A673 (cell line): ENCODE measurements at places on chromosomes 5 and 9.

DNA sequence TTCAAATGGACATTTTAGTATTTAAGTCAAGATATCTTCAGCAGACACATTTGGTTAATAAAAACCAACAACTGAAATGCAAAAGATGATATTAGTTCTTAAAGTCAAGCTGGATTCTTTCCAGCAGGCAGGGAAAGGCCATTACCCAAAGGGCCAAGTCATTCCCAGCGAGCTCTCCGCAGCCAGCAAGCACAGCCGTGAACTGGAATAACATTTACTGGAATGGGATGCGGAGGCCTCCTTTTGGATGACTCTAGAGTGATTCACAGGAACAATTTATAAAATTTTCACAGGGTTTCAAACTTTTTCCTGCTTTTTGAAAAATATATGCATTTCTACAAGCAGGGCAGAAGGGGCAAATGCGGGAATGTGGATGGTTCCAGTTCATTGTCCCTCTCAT, 76.6 kb upstream of the DAB2 start:
- no peak for DNase-seq

DNA sequence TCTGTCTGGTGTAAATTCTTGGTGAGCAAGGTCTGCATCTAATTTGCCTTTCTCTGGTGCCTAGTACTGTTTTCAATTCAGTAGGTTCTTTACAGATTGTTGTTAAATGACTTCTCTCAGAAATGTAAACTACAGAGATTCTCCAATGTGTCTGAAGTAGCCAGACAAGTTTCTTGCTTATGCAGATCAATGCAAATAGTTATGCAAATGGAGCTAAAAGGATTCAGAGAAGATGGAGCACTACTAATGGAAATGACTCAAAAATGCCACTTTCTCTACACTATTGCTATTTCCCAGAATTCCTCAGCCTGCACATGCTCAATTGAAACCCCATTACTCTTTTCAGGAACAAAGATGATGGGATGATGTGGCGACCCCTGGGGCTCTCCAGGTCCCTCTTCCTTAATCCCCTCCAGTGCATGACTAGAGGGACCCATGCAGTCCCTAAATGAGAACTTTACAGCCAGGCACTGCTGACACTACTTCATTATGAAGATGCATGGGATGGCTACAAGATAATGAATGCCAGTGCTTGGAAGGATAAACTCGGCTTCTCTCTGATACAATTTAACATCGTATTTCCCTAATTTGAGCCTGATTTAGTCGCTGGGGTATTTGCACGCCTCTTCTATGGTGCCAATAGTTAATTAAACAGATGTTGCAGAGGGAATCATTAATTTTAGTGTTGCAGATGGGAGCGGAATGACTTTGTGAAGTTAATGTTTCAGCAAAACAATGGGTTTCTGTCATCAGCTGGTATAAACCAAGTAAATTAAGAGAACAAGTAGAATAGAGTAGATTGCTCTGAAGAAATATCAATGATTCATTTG, 753.2 kb downstream of the TLR4 start:
- DNase-seq = no peak

DNA sequence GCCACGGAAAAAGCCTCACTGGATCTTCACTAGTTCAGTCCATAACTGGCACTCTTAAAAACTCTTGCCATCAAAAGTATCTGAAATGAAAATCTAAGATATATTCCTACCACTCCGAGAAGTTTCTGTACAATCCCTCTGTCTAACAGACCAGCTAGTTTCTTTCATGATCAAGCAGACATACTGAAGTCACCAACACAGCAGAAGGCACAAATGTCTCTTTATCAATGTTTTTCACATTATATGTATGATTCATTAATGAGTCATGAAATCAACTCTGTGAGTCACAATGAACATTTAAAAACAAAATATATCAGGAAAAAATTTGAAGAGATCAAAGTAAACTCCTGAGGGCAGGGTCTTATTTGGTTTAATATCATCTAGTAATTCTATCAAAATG, 50.8 kb downstream of the F2R start:
- DNase-seq = no peak

GRCh38 chr5:38135486-38136039, 122.8 kb upstream of the EGFLAM start:
- DNase-seq = no peak

DNA sequence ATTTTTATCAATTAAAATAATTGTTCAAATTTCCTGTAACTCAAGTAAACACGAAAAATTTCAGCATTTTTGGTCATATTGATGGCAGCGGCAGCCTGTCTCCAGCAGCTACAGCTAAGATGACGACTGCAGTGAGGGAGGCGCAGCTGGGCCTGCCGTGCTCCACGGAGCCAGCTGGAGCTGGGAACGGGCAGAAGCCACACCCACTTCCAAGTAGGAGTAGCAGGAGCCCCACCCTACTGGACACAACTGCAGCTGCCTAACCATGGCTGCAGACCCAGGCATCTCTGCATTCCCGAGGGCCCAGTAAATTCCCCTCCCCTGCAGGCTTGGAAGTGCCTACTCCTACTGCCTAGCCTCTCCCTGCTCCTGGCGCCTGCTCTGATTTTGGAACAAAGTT, 2031.7 kb downstream of the EFNA5 start:
- DNase-seq = no peak

GRCh38 chr5:97478483-97478882, 295.4 kb upstream of the RIOK2 start:
- no peak for DNase-seq

- no peak for DNase-seq
Observed at GRCh38 chr5:133877351-133878235, 90.8 kb downstream of the C5orf15 start.

DNA sequence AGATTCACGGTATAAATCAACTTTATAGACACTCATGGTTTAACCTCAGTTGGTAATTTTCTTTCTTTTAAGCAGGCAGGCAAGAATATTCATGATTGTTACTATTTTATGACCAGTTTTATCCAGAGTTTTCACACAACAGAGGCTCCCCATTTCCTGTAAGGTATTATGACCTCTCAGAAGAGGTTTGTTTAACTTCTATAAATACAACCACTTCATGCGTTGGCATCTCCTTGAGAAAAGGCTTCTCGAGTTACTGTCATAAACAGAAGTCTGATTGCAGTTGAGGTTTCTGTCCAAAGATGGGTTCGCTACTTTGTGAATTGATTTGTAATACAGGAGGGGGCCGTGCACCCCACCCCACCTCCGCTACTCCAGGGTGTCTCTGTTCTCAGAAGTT, 55.3 kb downstream of the ENTREP1 start:
- no peak for DNase-seq

- peak; percentile 65 for DNase-seq
Observed at GRCh38 chr9:4366591-4367330, 66.9 kb upstream of the GLIS3 start.

- DNase-seq = peak; percentile 13
Observed at GRCh38 chr9:16475257-16475656, 395.2 kb downstream of the BNC2 start.

DNA sequence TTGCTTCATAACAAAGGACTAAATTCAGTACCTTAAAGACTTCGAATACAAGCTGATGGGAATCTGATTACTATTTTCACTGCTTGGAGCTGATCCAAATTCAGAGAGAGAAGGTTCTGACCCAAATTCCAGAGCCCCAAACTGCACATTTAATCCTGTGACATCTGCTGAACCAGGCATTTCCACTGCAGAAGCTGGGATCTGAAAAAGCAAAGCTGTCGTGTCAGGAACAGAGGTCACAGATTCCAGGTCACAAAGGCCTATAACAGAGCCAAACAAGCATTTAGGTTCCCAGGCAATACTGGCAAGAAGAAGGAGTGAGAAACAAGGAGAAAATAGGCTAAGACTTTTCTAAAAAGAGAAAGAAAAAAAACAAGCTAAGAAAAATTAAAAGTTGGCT, 105.3 kb downstream of the UBAP2 start:
- DNase-seq = no peak

DNA sequence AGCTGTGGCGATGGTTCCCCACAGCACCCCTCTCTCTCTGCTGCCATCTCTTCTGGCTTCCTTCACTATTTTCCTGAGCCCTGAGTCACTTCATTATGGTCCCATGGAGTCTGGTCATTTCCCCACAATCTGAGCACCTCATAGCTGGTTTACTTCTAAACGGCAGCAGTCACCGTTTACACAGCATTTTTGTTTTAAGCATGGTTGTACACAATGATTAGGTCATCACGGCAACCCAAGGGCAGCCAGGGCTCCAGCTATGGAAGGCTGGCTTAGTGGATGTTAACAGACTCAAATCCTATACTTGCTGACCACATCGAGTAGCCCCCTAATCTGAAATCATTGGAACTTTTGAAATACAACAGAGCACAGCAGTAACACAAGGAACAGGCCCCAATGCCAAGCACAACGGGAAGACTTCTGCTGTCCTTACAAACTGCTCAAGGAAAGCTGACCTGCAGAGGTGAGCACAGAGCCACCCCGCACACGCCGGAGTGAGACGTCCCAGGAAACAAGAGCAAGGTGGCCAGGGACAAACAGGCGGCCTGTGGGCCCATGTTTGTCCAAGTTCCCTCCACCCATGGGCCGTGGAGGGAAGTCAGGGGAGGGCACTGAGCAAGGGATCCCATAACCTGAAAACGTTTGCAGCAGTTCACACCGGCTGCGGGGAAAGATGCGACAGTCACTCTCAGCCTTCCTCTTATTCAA, 22.9 kb downstream of the CAMSAP1 start:
- DNase-seq = no peak

DNA sequence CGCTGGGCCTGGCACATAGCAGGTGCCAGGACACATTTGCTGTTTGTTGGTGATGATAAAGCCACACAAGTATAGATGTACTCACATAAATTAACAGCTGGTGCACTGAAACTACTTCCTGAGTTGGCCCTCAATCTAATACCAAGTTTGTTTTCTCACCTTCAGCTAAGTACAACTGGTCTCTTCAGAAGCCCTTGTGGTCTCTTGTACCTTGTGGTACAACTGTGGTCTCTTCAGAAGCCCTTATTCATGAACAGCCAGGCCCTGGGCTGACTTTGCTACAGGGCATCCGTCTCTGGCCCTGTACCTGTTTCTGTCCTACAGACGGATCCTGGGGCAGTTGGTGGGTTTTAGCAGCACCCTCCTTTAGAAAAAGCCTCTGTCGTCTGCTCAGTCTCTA, 81.5 kb downstream of the DAB2IP start:
- DNase-seq = no peak

DNA sequence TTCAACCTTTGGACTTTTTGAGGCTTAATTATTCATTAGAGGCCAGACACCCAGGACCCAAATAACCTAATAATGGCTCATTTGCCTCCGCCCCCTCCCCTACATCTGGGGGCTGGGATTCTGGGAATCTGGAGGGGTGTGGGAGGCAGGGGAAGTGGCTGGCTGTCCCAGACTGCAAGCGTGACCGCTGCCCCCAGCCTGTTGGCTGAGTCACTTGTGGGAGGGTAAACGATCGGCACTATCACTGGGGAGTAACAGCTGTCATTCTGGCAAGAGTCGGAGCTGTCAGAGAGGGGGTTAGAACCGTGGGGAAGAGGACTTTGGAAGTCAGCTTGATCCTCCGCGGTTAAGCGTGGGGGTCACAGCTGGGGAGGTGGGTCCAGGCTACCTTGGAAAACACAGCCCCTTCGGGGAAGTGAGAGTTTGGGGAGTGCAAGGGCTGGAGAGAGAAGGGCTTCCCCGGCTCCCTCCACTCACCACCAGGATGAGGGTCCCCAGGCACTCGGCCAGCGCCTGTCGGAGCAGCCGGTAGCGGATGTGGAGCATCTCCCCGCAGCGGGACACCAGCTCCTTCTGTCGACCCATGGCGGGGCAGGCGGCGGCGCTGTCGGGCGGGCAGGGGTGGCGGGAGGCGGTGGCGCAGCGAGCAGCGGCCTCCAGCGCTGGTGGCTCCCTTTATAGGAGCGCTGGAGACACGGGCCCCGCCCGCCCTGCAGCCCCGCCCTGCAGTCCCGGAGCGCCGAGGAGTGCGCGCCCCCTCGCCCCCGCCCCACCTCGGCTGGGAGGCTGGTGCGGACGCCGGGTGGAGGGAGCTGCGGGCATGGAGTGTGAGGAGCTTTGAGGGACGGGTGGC, at the start of gene AQP3:
AQP3 (minus strand) TSS at position 648 of the 853 bp plus-strand sequence; CDS start at position 585, 63 bp downstream.
- peak; percentile 75 for DNase-seq

DNA sequence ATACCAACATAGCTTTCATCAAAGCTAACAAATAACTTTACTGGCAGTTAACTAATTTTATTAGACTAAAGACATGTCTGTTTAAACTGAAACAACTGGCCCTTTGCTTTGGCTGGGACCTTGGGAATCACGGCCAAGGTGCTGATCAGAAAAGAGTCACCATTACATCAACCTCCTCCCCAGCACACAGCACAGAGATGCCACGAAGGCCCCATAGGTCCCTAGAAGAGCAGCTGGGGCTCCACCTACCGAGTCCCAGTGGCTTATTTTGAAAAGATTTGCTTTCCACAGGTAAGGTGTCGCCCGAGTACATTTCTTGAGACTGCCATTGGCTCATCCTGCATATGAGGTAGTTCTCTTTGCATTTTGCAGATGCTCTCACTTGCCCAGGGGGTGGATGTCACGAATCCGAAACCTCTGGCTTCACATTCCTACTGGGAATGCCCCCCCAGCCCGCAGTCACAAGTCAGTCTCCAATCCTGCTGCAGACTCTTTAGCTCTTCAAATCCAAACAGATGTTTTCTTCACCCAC, 18.8 kb upstream of the HSD17B3 start:
- no peak for DNase-seq

GRCh38 chr9:27602954-27603353, 29.7 kb upstream of the C9orf72 start:
- DNase-seq = no peak

DNA sequence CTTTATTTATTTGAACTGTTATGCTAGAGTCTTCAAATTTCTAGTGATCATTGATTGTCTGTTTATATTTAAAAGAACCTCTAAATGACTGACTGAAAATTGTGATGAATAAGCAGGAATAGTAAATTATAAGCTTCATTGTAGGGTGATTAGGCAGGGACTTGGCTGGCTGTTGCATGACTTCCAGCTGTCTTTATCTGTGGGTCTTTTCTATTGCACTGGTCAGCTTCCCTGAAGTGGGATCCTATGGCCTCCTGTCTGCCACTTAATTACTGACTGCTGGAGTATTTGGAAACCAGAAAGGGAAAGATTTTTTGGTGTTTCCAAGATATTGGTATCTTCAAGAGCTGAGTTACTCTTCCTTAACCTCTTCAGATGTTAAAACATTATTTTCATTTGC, 123.0 kb upstream of the CCNH start:
- DNase-seq = no peak

DNA sequence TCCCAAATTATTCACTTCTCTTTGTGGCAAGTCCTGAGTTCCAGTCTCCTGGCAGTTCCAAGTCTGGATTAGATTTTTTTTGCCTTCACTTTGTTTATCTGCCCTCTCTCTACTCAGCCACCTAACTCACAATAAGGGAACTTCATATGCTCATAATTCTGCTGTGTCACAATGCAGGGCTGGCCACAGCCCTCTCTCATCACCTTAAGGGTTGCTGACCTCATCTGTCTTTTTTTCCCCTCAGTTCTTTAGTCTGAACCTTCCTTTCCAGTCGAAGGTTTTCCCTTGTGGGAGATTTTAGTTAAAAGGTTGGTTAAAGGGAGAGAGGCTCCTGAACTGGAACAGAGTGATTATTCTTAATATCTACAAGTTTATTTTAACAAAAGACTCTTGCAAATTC, 4.1 kb downstream of the BAG1 start:
- DNase-seq = no peak

- DNase-seq = no peak
Observed at GRCh38 chr5:94811331-94811730, 192.9 kb downstream of the SLF1 start.
